Uterus (tissue), 4 donors: ENCODE measurements at places on chromosomes 7 and 10.

DNA sequence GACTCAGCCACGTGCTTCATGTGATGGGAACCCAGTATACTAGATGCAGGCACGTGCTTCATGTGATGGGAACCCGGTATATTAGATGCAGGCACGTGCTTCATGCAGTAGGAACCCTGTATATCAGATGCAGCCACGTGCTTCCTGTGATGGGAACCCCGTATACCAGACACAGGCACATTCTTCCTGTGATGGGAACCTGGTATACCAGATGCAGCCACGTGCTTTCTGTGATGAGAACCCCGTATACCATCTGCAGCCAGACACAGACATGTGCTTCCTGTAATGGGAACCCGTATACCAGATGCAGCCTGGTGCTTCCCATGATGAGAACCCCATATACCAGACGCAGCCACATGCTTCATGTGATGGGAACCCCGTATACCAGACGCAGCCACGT lies 44.0 kb downstream of the MGMT start:
- DNase-seq: no peak

GRCh38 chr7:107446988-107447387 lies 22.9 kb upstream of the GPR22 start:
- DNase-seq: no peak

DNA sequence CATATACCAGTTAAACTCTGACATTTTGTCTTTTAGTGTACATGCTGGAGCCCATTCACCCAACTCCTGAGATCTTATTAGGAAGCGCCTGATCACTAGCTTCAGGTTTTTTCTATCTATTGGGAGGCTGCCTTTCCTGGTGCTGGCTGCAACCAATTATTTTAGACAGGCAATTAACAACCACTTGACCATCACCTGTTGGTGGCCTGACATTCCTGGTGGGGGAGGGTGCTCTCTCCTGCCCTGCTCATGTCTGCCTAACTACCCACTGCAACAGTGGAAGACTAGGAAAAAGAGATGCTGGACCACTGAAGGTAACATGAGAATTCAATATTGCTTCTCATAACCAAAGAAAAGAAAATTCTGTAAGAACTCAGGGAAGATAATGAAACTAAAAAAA lies 190.3 kb upstream of the GRM3 start:
- DNase-seq: no peak

DNA sequence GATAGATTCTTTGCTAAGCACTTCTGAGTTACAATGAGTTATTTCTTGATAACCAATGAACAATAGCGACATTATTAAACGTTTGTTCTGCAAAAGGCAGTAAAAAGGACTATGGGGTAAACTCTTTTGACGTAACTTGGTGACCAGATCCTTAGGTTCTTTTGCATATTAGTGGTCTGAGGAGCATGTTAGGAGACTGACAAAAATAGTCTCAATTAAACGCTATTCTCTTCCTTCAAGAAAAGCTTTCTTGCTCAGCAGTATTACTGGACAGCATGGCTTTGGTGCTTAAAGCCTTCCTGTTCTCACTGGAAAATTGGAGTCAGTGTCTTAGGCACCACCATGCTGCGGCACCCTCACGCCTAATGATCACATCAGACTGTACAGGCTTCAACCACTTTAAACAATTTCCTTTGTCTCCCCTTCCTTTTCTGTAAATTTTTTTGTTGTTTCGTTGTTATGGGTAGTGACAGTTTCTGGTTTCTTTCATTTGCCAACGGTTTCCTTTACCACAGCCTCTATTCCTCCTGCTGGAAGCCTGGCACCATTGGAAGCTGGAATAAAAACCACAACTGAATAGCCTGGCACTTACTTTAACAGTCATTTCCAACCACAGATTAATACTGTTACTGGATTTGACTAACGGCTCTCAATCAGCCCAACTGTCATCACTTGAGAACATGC lies 49.2 kb upstream of the FAM133B start:
- no peak for DNase-seq

- no peak for DNase-seq
These were observed 70.4 kb upstream of the NOBOX start for GRCh38 chr7:144473908-144474307.

- DNase-seq: no peak
These were observed 289.3 kb upstream of the MTPN start for GRCh38 chr7:136266457-136266856.

- DNase-seq: no peak
These were observed 5.0 kb downstream of the ZRANB1 start for GRCh38 chr10:124946945-124947344.

DNA sequence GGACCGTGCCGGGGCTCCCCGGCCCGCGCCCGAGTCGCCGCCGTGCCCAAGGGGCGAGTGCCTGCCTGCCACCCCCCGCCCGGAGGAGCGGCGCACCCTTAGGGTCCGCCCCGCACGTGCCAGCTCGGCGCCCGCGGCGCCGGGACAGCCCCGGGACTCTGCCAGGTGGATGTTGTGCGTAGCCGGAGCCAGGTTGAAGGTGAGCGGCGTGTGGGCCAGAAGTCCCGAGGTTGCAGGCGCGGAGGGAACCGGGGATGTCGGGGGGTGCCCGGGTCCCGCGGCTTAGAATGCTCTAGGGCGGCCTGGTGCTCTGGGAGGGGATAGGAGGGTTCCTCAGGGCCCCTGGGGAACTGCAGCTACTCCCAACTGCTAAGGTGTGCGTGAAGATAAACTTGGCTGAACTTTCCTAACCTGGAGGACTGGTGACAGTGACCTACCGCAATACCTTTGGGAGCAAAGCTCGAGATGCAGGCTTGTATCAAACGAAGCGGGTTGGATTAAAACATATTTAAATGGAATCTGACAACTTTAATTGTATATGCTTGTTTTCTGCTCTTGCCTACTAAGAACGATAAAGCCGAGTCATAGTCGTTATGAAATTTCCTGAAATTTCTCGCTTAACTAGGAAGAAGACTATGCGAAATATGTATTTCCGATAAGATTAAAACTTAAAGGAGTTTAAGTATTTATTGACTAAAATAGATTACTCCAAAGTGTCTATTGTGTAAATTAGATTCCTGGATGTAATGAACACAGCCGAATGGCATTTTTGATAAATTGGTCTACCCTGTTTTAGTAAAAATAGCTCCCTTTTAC lies at the start of gene CUX1:
CUX1 (plus strand) TSS at position 156 of the 816 bp plus-strand sequence; CDS start at position 170, 14 bp downstream.
- DNase-seq: peak; percentile 38

GRCh38 chr10:77571490-77571889 lies 66.1 kb downstream of the KCNMA1 start:
- DNase-seq: peak; percentile 36

GRCh38 chr7:57198801-57199200 lies 66.6 kb upstream of the ZNF479 start:
- no peak for DNase-seq

- DNase-seq: no peak
These were observed 133.3 kb downstream of the RAMP3 start for GRCh38 chr7:45290880-45291279.

DNA sequence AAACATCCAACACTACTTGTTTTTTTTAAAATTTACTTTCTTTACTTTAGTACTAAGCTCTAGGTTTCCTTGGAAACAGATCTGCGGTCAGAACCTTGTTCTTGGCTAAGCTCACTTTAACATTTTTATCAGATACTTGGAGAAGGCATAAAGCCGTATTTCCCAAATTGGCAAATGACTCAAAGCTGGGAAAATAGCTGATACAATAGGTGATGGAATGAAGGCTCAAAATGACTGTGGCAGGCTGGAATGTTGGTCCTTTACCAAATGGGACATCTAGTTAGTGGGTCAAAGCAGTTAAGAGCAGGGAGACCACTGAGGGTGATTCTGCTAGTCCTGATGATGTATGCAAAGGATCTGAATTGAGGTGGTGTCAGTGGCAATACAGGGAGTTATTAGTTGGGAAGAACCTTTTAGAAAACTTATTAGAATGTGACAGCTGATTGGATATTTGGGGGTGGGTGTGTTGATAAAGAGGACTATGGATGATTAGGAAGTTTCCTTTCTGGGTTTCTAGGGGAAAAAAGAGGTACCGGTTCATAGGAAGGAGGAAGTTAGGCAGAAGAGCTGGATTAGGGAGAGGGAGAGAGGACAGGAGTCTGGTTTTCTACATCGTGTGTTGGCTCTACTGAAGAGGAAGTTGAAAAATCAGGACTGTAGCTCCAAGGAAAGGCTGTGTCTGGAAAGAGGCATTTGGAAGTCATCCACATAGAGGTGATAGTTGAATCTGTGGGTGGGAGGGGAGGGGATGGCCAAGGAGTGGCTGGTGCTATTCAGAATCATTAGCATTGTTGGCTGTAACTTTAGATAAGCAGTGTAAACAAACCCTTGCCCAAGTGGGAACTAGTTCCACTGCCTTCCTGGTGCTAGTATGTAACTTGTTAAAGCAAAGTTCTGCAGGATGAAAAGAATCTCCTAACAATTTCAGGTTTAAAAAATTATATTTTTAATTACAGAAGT lies 13.1 kb downstream of the PLCE1 start:
- no peak for DNase-seq

GRCh38 chr7:45100761-45101480 lies 10.6 kb downstream of the TBRG4 start:
- no peak for DNase-seq

DNA sequence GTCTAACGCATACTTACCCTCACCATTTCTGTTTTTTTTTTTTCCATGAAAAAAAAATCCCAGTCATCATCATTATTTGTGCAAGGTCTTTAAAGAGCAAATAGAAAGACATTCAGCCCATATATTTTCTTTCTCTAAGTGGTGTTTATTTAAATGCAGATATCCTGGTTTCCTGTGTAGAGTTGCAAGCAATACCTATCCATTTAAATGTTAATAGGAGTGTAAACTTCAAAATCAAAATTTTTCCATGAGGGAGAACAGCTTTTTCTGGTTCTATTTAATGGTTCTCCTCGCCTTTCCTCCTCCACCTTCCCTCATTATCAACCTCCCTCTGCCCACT lies 120.1 kb upstream of the AGK start:
- no peak for DNase-seq

DNA sequence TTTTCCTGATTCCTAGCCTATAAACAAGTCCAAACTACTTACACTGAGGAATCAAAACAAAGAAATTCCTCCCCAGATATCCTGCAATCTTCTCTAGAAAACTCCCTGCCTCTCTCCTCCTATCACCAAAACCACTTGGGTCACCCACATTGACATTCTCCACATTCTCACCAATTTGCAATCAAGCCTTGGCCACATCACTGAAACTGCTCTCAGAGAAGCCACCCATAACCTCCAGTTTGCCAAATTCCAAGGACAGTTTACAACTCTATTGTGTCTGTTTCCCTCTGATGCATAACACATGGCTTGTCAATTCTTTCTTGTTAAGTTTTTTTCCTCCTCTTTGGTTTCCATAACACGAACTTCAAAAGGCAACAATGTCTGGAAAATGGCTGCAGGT lies 233.5 kb downstream of the XPNPEP1 start:
- DNase-seq: no peak

DNA sequence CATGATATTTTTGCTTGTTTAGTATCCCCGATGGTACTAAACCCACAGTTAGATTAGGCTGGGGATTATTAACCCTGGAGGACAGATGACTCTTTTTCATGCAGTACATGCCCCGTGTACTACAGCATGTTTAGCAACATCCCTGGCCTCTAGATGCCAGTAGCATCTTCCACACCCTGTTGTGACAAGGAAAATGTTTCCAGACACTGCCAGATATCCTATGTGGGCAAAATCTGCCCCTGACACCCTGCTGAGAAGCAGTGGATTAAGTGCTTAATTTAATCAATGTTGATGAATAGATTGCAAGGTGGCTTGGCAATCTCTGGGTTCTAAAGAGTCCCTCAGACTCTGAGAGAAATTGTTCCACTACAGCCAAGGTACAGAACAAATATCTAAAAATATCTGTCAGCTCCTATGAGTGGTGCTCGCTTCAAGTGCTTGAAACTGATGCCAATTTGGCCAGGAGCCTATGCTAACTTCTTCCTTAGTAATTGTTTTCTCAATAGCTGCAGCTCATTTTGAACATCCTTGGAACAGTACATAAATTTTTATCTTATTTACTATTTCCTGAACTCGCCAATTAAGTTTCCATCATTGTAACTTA lies 247.0 kb downstream of the SORCS1 start:
- DNase-seq: no peak

GRCh38 chr10:8568401-8568800 lies 513.9 kb downstream of the GATA3 start:
- DNase-seq: no peak

GRCh38 chr7:71364551-71364950 lies 232.6 kb downstream of the GALNT17 start:
- DNase-seq: no peak

GRCh38 chr7:1050254-1050906 lies 6.0 kb downstream of the GPR146 start:
- DNase-seq: no peak

DNA sequence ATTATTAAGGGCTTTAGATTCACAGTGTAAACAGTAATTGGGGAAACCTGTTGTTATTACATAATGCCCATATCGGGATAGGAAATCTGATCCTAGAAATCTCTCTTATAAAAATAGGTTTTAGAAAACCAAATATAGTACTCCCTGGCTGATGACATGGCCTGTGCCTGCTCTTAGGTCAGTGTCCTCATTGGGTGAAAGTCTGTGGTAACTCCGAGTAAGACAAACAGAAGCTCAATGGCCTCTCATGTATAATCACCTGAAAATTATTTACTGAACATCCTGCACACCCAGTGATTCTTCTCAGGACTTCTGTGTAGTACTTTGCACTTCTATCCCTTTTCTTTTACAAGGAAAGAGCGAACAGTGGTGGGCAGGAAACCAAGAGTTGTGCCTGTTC lies 37.8 kb downstream of the SEM1 start:
- no peak for DNase-seq

GRCh38 chr7:149733924-149734790 lies 39.2 kb downstream of the ZNF467 start:
- DNase-seq: no peak

DNA sequence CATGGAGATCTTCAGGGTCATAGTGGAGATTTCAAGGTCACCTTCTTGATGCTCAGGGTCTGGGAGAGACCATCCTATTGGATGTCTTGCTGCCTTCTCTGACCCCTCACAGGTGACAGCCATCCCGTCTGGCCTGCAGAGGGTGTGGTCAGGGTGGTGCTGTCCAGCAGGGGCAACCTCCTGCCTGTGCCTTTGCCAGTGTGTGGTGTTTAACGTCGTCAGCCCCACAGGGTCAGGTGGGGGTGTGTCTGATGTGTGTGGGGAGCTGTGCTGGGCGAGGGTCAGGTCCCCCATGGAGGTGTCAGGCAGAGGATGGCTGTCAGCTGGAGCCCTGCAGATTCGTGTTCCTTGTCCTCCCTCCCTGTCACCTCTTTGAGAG lies 16.5 kb downstream of the ADCY1 start:
- no peak for DNase-seq

GRCh38 chr7:117777335-117778142 lies 95.7 kb downstream of the CTTNBP2 start:
- no peak for DNase-seq
